T follicular helper cell (primary cell): ENCODE measurements at places on chromosomes 7 and 10.

- DNase-seq, result no peak
These were observed 196.1 kb upstream of the LRGUK start for GRCh38 chr7:133931053-133931452.

DNA sequence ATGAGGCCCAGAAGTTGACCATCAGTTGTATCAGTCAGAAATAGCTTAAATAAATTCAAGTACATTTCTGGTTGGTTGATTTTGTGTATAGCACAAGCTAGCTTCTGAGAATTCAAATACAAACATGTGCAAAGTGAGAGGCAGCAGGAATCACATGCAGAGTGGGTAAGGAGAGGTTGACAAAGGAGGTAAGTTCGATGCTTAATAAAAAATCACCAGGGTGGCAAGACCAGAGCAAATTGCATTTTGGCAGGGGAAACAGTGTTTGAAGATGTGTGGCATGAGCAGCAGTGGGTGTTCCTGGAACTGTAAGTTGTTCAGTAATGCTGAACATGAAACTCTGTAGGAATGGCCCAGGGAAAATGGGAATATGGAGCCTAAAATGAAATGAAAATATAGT is 52.6 kb downstream of the GNAI1 start:
- DNase-seq, result no peak

- no peak for DNase-seq
These were observed 19.1 kb downstream of the ABLIM1 start for GRCh38 chr10:114638821-114639625.

GRCh38 chr7:117069379-117069778 is 116.1 kb downstream of the ST7 start:
- no peak for DNase-seq

- DNase-seq, result no peak
These were observed 36.1 kb upstream of the ZNF138 start for GRCh38 chr7:64758151-64758550.

- DNase-seq, result no peak
These were observed 45.6 kb upstream of the LRRC4 start for GRCh38 chr7:128076796-128077271.

DNA sequence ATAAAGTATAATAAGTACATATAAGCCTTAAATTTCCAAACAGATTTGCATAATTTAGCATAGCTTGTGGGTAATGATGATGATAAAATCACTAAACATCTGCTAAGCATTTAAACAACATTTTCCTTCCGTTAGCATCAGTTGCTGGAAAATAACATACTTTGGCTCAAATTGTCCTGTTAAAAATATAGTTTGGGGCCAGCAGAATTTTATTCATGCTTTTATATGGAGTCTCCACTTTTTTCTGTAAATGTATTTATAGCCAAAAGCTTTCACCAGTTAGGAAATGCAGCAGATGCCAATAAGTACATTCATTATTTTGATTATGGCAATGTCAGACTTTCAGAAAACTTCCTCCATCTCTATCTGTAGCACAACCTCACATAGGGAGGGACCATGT is 107.2 kb downstream of the CNTNAP2 start:
- no peak for DNase-seq

- DNase-seq, result no peak
These were observed 55.0 kb upstream of the AKR1E2 start for GRCh38 chr10:4770801-4771553.

DNA sequence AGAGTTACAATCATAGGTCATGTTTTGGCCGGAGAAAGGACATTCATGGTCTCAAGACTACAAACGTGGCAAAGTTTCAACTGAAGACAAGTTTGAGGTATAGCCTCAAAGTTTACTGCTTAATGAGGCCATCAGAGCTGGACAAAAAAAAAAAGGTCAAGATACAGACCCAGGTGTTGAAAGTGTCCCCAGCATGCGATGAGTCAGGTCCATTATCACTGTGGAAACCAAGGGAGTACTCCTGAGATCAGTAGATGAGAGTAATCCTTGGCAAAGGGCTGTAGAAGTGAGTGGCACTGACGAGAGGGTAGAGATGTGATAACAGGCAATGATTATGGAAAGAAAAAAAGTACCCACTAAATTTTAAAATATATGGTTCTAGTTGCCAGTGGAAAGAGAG is 80.1 kb upstream of the LRRN3 start:
- DNase-seq, result no peak

GRCh38 chr10:127971963-127972615 is 65.2 kb downstream of the PTPRE start:
- no peak for DNase-seq

- no peak for DNase-seq
These were observed 587.5 kb downstream of the PTPRN2 start for GRCh38 chr7:158000160-158000559.

GRCh38 chr10:127735156-127735555 is 1.8 kb upstream of the FOXI2 start:
- no peak for DNase-seq

DNA sequence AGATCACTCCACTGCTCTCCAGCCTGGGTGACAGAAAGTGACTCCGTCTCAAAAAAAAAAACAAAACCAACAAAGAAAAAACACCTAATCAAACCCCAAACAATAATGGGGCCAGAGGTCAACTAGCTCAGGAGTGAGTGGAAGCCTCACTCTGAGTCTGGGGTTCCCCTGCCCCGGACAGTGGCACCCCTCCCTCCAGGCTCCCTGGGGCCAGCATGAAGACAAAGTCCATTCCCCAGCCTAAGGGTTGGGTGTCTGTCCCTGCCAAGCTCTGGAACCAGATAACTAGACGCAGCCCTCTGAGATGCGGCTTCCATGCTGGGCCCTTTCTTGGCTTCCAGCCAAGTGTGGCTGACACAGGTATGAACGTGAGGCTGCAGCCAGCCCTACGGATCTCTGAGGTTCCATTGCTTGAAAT is 1.7 kb upstream of the FUOM start:
- peak; percentile 28 for DNase-seq

GRCh38 chr7:95190515-95190914 is 133.8 kb downstream of the PON1 start:
- no peak for DNase-seq

DNA sequence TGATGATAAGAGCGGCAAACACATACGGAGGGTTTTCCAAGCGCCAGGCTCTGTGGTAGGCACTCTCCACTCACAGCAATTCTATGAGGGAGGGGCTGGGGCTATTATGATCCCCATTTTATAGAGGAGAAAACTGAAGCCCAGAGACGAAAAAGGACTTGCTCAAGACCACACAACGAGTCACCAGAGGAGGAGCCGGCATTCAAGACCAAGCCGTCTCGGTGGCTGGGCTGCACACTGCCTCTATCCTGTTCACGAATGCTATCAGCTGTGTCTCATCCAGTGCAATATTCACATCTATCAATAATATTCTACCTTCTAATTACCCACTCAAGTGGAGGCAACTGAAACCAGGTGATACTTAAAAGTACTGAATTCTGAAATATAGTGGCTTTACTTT is 67.8 kb upstream of the NMT2 start:
- no peak for DNase-seq

GRCh38 chr7:45407730-45408408 is 166.3 kb upstream of the ADCY1 start:
- no peak for DNase-seq

GRCh38 chr10:46522295-46523118 is 34.0 kb downstream of the GPRIN2 start:
- DNase-seq, result no peak

DNA sequence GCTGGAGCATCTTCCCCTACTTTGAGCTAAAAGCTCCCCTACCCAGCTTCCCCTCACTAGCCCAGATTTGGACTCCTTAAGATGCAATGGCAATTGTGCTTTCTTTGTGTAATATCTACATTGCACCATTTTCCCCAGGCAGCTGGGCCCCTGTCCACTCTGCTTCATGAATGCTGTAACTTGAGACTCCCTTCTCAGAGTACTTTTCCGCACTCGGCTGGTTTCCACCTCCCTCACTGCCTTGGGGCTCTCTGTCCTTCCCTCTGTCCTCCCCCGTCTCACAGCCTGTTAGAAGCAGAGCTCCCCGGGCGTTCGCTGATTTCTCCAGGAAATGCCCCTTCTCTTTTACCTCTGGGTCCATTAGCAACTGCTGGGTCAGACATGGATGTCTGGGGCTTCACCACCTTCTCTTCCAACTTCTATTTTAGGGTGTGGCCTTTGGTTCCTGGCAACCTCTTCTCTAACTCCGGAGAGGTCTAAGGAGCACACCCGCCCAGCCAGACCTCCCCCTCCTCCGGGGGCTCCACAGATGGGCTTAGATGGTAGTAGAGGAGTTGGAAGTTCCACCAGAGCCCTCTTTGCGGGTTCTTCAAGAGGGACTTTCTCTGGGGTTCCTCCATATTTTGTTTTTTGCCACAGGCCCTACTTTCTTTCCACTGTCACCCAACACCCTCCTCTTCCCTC is 2.9 kb upstream of the TMEM72 start:
- no peak for DNase-seq

DNA sequence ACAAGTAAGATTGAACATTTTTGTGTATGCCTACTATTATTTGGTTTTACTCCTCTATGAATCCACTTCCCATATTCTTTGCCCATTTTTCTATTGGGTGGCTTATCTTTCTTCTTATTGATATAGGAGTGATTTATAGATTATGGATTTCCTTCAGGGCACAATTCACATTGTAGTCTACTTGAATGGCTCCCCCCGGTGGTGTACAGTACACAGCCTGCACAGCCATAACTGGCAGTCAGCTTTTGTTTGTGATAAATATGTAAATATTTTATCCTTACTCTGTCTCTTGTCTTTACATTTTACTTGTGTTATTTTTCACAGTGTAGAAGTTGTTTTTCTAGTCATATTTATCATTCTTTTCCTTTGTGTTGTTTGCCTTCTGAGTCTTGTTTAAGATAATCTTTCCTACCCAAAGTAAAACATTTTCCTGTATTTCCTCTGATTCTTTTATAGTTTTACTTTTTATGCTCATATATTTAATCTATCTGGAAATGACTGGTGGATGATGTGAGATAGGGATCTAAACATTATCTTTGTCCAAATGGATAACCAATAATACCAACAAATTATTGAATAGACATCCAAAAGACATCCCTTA is 23.9 kb upstream of the CALD1 start:
- DNase-seq, result peak; percentile 7
